ENCODE measurements at places on chromosomes 1 and 21.

DNA sequence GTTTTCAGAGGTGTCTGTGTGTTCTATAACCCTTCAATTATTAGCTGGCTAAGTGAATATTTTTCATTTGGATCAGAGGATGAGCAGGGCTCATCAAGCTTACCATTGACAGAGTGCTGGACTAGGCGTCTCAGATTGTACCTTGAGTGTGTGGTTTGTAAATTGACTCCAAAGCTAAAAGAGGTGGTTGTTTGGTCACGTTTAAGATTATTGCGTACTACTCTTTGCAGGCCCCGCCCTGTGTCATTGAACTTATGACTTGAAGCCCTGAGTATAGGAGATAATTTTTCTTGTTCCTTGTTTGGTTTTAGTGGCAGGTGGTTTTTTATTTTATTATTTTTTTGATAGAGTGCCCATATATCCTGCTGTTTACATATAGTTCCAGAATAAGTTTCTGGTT, 17.7 kb downstream of the MRPS6 start:
- DNase-seq, result no peak

- DNase-seq, result no peak
These were observed 16.1 kb downstream of the SLC30A7 start for GRCh38 chr1:100912019-100912418.

GRCh38 chr21:33684068-33684467, 41.8 kb downstream of the ITSN1 start:
- no peak for DNase-seq

- DNase-seq, result no peak
These were observed 6.3 kb downstream of the CDKN2C start for GRCh38 chr1:50976111-50976889.

GRCh38 chr1:29256979-29257804, 20.9 kb downstream of the PTPRU start:
- no peak for DNase-seq

GRCh38 chr1:39452540-39452939, 38.9 kb upstream of the BMP8A start:
- DNase-seq, result no peak
